Amniotic epithelial cell (primary cell): ENCODE measurements at places on chromosomes 2 and 18.

GRCh38 chr2:159188449-159188848 is 98.1 kb downstream of the WDSUB1 start:
- no peak for DNase-seq

- DNase-seq: no peak
These were observed 42.1 kb upstream of the MRPL19 start for GRCh38 chr2:75604484-75604883.

DNA sequence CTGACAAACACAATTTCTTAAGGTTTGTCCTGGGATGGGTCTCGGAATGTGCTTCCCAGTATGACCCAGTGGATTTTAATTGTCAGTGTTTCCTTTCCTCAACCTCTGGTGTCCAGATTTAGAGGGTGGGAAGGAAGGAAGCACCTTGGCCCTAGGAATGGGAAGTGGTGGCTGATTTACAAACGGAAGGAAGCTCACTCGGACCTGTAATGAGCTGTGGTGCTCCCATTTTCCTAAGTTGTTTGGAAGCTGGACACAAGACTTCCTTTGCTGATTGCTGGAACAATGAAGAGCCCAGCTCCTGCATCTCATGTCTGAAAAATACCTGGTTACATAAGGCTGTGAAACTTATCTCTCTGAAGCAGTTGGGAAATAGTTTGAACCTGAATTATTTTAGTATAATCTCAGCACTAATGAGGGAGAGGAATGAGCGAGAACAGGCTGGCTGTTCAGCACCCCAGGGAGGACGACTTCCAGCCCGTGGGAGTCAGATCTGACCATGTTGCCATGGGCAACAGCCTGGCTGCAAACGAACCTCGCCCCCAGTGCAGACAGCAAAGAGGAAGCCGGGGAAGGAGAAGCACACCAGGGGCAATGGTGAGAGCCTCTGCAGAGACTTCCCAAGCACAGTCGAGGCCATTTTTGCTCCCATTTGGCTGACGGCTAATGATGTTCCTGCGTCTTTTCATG is 74.4 kb upstream of the ASB18 start:
- DNase-seq: peak; percentile 8

GRCh38 chr18:55856679-55857078 is 268.7 kb upstream of the TCF4 start:
- no peak for DNase-seq

- no peak for DNase-seq
These were observed 208.6 kb downstream of the PARD3B start for GRCh38 chr2:204753841-204754240.

DNA sequence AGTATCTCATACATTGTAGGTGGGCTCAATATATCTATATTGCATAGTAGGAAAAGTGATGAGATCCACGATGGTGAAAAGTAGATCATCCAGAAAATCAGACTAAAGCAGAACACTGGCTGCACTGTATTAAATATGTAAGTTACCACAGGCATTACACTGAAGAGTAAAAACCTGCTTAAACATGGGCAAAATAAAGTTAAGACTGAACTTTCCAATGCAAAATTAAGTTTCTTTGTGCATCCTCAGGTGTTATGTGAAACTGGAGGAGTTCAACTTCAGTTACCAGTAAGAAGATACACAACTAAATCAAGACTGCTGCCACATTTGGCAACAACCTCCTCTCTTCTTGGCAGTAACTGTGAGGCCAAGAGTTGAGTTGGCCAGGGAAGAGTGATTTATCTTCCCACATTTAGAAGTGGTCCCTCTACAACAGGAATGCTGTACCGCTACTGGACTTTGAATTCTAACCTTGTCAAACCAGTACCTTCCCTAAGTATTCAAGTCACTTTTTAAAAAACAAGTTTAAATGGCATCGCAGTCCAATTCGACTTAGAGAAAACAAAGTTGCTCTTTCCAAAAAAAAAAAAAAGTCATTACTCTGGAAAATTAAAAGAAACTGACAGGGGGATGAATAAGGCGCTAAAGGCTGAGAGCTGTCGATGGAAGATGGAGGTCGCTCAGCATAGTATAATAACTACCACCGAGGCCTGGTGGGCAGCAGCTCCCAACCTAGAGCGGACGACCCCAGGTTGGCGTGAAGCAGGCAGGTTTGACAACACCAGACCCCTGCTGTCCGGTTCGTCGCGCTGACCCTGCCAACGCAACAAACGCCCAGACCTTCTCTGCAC is 1.1 kb downstream of the MAP4K3 start:
- peak; percentile 79 for DNase-seq

DNA sequence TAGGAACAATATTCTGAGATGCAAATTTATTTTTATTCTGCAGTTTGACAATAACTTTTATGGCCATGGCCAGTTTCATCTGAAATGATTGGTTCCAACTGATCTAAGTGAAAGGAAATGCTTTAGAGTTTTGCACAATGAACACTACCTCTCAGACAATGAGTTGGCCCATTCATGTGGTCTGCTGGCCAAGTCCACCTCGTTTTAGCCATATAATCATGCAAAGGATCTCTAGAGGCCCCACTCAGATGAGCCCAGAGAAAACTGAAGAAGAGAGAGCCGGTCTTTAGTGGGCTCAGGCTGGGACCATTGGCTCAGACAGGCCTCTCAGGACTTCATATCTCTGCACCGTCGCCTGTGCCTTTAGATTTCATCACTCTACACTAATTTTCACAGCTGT is 254.7 kb downstream of the MREG start:
- DNase-seq: no peak

GRCh38 chr18:50192995-50193795 is 1.8 kb downstream of the MYO5B start:
- no peak for DNase-seq

DNA sequence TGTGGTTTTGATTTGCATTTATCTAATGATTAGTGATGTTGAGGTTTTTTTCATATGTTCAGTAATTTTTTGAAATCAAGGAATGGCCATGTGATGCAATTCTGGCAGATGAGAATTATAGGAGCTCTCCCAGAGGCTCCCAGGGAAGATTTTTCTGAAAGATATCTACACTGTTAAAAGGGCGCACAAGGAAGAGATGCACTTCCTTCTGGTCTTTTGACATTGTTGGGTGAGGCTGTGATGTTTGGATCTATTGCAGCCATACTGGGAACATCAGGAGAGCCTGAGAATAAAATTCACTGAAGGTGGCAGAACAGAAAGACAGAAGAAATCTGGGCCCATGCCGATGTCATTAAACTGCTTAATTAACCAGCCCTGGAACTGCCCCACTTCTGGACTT is 108.5 kb downstream of the DDX1 start:
- no peak for DNase-seq

- DNase-seq: no peak
These were observed 158.6 kb downstream of the SMAD7 start for GRCh38 chr18:48792141-48792540.

DNA sequence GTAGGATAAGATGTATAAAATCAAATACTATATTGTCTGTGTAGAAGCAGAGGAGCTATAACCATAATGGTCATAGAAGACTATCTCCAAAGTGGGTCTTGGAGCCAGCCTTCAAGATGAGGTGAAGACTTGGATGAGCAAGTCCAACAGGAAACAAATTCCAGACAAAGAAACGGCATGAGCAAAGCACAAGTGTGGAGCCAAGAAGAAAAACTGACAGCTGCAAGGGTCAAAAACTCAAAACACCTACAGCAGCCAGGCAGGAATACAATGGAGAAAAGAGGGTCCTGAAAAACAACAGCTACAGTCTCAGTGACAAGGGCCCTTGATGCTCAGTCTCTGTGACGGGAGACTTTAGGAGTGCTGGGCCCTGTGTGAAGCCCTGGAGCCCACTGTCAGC is 102.4 kb downstream of the STK39 start:
- no peak for DNase-seq

DNA sequence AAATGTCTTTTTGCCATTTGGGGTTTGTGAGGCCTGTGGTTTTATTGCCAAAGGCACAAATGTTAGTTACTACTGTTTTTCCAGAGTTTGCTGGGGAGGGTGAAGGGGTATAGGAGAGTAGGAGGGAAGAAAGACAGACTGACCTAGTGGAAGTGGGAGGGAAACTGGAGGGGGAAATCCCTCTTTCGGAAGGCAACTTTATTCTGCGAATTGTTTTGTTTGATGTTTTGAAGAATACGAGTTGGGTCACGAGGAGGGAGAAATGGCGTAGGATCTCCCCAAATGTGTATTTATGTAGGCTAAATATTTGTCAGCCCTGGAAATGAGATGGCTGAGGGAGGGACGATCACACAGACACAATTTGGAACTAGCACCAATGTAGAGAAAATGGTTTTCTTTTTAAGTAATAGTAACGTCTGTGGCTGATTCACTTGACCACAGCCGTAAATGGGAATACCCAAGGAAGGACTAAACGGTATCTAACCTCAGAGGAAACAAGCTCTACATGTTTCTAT is 172.3 kb downstream of the ICOS start:
- DNase-seq: no peak

DNA sequence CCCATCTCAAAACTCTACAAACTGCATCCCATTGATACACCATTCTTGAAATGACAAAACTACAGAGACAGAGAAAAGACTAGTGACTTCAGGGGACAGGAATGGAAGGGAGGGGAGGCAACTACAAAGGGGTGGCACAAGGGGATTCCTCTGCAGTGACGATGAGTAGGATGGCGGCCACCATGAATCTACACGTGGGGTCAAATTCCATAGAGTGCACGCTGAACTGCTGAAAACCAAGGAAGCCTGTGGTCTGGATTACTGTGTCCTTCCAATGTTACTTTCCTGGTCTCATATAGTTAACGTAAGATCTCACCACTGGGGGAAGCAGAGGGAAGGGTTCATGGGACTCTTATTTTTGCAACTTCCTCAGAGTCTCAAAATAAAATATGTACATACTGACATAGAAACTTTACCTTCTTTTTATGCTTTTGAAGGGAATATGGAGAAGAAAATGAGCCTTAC is 23.6 kb downstream of the COX7A2L start:
- no peak for DNase-seq

- DNase-seq: no peak
These were observed 38.8 kb upstream of the DNER start for GRCh38 chr2:229752970-229753729.

GRCh38 chr18:74152270-74152669 is 3.9 kb downstream of the TIMM21 start:
- no peak for DNase-seq

- DNase-seq: no peak
These were observed 86.6 kb downstream of the TMEM182 start for GRCh38 chr2:102848366-102848839.

DNA sequence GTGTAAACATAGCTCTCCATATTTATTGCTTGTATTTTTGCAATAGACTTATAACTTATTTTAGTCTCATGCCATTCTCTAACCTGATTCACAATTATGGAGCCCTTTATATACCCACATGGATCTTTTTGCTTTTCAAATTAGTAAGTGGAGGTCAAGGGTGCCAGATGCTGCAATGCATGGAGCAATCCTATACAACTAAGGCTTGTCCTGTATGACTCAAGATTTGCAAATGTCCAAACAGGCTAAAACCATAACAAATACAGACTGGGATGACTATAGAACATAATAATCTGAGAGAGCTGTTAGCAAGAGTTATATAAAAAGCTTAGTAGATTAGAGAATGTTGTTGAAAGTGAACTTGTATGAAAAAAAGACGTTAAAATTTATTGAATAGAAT is 690.4 kb upstream of the NRXN1 start:
- DNase-seq: peak; percentile 86

DNA sequence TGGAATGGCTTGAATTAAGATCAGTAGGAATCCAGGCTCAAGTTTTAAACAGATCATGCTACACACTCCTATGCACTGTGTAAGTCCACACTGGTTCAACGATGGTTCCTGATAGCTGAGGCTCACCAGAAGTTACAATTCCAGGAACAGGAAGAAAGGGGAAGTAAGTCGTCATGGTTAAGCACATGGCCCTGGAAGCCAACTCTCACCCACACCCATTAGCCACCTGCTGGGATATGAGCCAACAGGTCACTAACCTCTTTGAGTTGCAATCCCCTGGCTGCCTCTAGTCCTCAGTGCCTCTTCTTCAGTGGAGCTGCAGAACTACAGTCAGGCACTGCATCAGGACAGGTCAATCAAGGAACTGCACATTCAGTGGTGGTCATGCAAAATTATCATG is 133.5 kb downstream of the TMEM182 start:
- no peak for DNase-seq

GRCh38 chr18:59249199-59249774 is 24.0 kb downstream of the RAX start:
- peak; percentile 77 for DNase-seq

- DNase-seq: peak; percentile 81
These were observed 17.9 kb upstream of the CAVIN2 start for GRCh38 chr2:191864628-191865374.

GRCh38 chr2:238388794-238389193 is 37.9 kb upstream of the ASB1 start:
- DNase-seq: no peak

DNA sequence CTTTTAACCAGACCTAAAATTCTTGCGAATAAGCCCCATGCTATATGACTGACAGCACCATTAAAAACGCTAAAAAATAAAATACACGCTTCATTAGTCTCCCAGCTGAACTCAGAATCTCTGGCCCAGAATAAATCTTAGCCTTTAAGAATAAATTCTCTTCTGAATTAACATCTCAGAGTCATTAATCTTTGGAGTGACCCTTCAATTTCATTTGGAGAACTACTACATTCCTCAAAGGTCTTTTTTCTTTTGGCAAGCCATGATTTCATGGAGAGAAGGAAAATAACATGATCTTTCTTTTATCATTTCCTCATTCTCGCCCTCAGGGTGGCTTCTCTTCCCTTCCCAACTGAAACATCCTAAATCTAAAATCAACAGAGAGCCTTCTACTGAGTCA is 259.0 kb downstream of the AFF3 start:
- no peak for DNase-seq

DNA sequence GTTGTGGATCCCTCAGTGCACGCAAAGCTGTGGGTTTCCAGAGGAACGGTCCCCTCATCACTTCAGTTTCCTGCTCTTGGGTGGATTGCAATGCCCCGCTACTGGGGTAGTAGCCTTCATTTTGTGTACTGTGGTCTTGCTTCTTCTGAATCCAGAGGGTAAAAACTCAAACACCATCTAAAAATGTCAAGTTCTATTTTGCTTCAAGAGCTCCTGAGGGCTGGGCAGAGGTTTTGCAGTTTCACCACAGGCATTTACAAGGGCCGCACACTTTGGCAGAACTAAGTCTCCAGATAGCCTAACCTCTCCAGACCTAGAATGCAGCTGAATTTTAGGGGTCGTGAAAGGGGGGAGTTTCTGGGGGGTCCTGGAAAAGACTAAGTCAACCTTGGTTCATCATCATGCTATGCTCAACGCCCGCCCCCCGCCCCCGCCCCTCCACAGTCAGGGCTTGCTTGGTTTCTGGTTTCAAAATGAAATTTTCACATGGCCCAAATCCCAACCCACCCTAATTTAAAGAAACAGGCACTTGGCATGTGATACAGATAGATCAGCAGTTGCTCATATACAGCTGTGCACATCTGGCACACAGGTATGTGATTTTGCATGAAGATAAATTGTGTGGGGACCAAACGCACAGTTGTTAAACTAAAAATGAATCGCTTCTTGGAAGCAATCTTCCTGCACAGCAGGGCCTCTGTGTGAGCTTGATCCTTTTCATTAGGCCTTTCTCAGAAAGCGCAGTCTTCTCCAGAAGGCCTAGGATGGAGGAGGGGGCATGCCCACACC is 329.6 kb downstream of the OSR1 start:
- DNase-seq: no peak
